KBM-7 (cell line): ENCODE measurements at places on chromosomes 16 and 17.

- DNase-seq = no peak
Observed at GRCh38 chr17:78979780-78980623, at the start of gene LGALS3BP. Gene LGALS3BP, minus strand, starts transcription at chr17:78979923. Its CDS starts 2,732 bp downstream, at chr17:78977191.

DNA sequence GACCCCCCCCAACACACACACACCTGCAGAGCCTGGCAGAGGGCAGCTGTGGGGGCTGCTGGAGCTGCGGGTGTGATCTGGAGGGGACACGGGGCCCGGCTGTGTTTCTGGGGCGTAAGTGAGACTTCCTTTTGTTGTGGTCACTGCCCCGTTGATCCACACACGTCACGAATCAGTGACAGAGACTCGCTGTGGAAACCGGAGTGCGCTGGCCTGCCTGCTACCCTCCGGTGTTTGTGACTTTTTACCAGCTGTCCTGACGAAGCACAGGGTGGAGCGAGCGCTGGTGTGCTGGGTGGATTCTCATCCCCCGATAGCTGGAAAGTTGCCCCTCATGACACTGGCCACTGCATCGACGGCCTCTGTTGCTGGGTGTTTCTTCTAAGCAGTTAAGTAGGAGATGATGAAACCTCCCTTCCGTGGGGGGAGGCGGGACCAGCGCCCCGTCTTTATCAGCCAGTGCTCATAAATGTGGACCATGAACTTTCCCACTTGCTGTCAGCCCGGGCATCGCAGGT lies 2.3 kb downstream of the METRNL start:
- DNase-seq = no peak

GRCh38 chr17:44587339-44587738 lies 30.1 kb downstream of the FZD2 start:
- no peak for DNase-seq

- DNase-seq = no peak
Observed at GRCh38 chr17:18976201-18976600, 24.2 kb downstream of the SLC5A10 start.

- peak; percentile 25 for DNase-seq
Observed at GRCh38 chr17:40069751-40070708, 7.3 kb downstream of the THRA start.

DNA sequence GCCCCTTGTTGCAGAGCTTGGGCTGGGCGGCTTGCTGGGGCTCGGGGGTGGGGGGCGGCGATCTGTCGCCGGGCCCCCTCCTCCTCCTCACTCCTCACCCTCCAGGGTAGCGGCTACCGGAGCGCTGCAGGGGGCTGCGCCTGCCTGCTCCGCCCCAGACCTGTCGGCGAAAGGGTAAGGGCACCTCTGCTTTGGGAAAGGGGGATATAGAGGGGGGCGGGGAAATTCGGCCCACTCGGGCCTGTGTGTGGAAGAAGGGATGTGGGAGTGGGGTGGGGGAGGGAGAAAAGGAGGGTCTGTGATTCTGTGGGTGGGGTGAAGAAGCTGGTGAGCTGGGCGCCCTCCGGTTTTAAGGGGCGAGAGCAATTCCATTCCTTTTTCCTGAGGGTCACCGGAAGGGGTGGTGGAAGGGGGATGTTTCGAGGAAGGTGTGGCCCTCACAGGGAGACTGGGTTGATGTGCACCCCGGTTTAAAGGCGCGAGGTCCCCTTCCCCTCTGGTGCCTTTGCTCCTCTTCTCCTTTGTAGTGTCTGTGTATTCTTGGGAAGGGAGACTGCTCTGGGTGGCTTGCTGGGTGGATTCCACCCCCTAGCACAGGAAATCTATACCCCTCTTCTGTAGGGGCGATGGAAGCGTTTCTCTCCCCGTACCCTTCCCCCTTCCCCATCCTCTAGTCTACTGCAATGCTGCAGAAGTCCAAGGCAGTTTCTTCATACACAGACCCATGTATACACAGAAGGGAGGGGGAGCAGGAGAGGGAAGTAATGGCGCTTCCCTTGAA lies 878 bp downstream of the TAOK1 start:
- peak; percentile 63 for DNase-seq

GRCh38 chr17:79970576-79971068 lies 65.0 kb downstream of the TBC1D16 start:
- DNase-seq = peak; percentile 44

- no peak for DNase-seq
Observed at GRCh38 chr16:69724981-69725479, 1.3 kb downstream of the NQO1 start.

DNA sequence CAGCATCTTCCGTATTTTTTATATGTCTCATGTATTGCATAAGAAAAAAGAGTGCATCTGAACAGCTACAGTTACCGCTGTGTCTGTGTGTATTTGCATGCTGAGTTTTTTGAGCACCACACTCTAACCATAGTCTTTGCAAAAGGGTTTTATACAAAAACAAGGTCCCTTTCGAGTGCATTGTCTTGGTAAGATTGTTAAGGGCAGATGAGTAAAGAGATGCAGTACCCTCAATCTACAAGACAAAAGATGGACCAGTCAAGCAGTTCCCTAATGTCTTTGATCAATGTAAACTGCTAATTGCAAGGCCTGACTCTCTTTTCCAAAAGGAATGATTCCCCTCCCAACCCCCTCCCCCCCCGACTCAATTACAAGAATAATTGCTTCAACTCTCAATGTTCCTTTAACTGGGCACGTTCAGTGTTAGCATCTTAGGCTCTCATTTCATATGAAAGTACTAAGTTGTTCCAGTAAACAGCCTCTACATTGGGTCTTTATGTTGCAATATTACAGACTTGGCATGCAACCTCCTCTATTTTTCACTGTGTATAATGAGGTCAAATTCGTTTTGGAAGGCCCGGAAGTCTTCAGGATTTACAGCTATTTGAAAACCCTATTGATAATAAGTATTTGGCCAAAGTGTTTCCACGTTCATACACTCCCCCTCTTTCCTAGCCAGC lies 471.4 kb upstream of the RBFOX1 start:
- DNase-seq = no peak

DNA sequence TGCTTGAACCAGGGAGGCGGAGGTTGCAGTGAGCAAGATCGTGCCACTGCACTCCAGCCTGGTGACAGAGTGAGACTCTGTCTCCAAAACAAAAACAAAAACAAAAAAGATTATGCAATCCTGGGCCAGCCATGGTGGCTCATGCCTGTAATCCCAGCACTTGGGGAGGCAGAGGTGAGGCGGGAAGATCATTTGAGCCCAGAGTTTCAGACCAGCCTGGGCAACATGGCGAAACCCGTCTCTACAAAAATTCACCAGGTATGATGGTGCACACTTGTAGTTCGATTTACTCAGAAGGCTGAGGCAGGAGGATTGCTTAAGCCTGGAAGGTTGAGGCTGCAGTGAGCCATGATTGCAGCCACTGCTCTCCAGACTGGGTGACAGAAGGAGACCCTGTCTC lies 109.6 kb downstream of the PPM1E start:
- DNase-seq = no peak
